CD8-positive, alpha-beta T cell (primary cell): ENCODE measurements at places on chromosomes 4 and X. TPM values are rescaled to one million over a fixed set of nuclear protein-coding genes. Genes with fewer than 3 reads are reported as not detected.

DNA sequence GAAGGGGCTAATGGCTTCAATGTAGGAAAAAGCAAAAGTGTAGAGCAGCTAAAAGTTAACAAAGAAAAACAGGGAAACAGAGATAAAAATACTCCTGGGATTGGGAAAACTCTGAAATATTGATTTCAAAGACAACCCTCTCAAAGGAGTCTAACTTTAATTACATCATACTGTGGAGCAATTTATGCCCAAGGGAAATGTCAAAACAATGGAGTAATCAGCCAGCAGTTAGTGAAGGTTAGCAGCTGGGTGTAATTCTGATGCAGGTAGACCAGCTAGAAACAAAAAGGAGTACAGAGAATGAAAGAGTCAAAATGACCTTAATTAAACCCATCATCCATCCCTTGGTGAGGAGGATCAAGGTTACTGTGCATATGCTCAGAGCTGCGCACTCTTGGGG, 169.0 kb downstream of the ADAM29 start:
- no peak for DNase-seq

- DNase-seq: no peak
Measured at GRCh38 chr4:45082101-45082500, 355.7 kb upstream of the GNPDA2 start.

DNA sequence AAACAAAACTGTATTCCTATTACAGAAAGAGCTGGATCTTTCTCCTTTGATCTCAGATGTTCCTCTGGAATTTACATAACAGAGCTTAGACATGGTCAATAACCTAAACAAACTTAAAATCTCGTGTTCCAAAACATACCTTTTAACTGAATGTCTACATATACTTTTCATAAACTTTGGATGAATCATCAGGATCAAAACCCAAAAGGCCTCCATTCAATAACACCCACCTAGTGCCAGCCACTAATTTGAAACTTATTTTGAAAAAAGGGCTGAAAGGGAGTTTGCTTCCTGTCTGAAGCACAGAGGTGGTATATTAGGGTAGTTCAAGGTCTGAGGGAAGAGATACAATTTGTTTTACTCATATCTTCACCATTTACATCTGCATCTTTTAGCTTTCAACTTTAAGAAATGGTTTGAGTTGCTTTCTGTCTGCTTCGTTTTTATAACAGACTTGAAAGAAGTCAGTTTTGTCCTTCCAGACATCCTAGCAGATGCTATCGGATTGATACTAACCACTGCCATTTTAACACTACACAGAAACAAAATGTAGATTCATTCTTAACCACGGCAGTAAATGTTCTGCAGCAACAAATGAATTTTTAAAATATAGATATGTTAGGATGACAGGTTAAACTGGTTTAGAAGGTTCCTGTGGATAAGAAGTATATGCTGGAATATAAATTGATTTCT, 242.8 kb upstream of the DKK2 start:
- DNase-seq: no peak

The EVC gene
- 0.90 TPM for total RNA-seq

The ATP8A1 gene
- 134 TPM for total RNA-seq

The SATL1 gene
- not detected for total RNA-seq
